ENCODE measurements at places on chromosomes 1 and 21.

DNA sequence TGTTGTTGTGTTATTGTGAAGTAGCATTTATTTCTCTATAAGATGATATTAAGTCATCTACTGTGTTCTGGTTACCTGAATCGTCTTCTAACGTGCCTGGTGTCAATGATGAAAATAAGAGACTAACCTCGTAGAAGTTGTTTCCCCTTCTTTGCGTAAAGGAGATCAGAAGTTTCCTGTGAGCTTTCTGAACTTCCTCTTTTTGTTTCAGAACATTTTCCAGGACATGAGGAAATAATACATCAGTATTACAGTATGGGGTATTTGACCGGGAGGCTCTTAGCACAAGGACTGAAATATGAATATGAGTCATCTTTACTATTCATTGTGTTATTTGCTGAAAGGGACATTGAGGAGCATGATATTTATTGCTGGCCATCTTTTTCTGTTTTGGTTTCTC, 1.3 kb downstream of the ST6GALNAC3 start:
- no peak for DNase-seq

DNA sequence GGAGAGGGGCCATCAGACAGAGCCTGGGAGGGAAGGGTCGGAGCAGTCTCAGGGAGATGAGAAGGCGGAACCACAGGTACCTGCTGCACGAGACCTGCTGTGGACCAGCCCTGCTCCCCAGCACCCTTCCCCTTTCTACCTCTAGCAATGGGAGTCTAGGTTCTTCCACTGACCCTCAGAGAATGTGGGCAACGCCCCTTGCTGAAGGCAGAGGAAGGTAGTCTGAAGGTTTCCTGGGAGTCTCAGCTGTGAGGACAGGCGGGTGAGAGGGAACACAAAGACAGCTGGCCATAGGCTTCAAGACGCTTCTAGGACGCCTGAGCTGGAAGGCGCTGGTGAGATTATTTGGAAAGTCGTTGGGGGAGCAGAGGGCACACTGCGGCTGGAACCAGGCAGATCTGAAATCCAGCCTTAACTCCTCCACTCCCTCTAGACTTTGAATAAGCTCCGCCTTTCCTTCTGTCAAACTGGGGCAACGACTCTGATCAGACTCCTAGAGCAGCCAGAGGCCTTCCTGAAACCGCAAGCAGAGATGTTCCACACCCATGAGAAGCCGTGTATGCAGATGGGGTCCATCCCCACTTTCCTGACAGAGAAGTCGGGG, 18.1 kb downstream of the SLC45A3 start:
- DNase-seq, result no peak

DNA sequence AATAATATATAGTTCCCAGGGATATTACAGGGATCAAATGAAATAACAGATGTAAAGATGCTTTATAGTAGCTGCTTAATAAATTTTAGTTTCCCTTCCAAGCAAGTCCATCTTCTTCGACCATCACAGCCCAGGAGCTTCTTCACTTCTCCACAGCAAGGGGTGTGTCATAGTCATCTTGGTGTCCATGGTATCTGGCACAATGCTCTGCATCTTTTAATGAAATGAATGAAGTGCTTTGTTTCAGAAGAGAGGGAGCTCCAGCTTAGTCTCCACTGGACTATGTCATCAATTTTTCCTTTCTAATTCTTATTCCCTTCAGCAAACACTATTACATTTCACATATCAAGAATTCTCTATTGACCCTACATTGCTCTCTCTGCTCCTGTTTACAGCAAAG, 4.9 kb upstream of the MACF1 start:
- DNase-seq, result no peak

- no peak for DNase-seq
Observed at GRCh38 chr1:116558140-116558549, 12.7 kb downstream of the CD58 start.

- no peak for DNase-seq
Observed at GRCh38 chr1:221100611-221101010, 221.4 kb downstream of the HLX start.

- DNase-seq, result no peak
Observed at GRCh38 chr1:118335331-118335732, 150.3 kb upstream of the SPAG17 start.

DNA sequence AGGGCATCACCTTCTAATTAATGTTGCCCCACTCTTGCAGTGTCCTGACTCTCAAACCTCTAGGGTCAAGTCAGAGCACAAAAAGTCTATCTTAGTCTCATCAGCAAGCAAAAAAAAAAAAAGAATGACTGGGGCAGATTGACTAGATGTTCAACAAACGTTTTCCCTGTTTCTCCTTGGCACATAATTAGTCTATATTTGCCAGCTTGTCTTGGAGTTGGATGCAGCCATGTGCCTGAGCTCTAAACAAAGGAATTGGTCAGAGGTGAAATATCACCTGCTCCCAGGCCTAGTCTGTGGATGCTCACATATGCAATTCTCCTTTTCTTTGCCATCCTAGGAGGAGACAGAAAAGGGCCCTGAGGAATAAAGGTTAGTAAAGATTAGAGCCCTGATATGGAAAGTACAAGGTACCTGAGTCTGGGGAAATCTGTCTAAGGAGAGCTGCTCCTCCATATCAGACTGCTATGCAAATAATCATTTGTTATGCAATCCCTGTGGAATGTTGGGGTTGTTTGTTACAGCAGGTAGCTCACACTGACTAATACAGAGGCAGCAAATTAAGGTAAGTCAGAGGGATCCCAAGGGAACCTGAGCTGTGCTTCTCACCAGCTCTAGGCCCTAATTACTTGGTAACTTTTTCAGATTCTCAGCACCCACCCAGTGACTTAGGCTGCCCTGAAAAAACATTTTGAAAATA, 130.8 kb downstream of the BRINP2 start:
- DNase-seq, result no peak

GRCh38 chr1:210588357-210588756, 259.7 kb downstream of the HHAT start:
- DNase-seq, result no peak

GRCh38 chr1:15718199-15718601, 17.9 kb upstream of the SLC25A34 start:
- no peak for DNase-seq

DNA sequence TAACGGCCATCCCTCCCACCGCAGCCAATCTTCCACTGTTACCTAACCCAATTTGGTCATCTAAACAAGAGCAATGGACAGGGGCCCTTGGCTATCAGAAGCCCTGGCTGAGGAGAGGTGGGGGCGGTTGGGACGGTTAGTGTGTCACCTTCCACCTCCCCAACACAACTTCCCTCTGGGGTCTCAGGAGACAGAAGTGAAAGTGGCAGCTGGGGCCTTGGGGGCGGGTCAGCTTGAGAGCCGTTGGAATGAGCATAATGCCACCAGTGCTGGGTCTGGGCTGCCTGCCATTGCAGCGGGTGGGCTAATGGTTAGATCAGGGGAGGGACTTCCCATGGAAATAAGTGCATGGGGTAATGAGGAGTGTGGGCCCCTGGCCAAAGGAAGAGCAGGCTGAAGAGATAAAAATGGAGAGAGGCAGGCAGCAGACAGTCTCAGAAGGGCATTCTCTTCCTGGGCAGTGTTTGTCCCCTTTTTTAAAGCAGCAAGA, 7.9 kb downstream of the MEF2D start:
- no peak for DNase-seq

Measured in activated naive CD4-positive, alpha-beta T cell treated with Interleukin-2 at 50 U/mL for 16 hours (primary cell).